ENCODE measurements at places on chromosomes 11 and 22.

DNA sequence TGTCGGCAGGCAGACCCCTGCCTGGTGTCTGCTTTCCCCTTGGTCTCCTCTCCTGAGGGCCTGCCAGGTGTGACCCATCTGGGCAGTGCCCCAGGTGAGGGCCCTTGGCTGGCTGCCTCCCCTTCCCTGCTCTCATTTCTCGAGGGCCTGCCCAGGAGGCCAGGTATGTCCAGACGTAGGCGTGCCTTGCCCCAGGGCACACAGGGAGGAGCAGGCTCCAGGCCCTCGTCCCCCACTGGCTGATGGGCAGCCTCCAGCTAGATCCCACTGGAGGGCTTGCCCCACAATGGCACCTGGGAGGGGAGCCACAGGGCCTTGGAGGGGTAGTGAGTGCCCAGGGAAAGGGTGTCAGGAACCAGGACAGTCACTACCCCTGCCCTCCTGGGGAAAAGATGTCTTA lies 95.9 kb downstream of the CACNA1I start:
- no peak for DNase-seq

GRCh38 chr11:61513143-61513765 lies 4.7 kb downstream of the LRRC10B start:
- DNase-seq: no peak

GRCh38 chr11:63826471-63827190 lies 12.3 kb upstream of the MARK2 start:
- no peak for DNase-seq

- no peak for DNase-seq
These were observed 45.6 kb downstream of the BTG4 start for GRCh38 chr11:111466615-111467014.

DNA sequence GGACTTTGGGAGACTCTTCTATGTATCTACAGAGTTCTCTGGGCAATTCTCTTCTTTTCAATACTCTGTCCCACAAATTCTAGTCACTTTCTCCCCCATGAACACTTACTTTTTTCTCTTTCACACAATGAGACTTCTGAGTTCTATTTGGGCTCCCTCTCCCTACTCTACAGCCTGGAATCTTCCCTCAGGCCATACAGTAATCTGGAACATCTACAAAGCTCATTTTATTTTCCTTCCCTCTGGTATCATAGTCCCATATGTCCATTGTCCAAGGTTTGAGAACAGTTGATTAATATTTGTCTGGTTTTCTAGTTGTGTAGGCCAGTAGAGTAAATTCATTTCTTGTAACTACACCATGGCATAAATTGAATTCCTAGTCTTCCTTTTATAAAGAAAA lies 544.6 kb upstream of the RAG2 start:
- no peak for DNase-seq

DNA sequence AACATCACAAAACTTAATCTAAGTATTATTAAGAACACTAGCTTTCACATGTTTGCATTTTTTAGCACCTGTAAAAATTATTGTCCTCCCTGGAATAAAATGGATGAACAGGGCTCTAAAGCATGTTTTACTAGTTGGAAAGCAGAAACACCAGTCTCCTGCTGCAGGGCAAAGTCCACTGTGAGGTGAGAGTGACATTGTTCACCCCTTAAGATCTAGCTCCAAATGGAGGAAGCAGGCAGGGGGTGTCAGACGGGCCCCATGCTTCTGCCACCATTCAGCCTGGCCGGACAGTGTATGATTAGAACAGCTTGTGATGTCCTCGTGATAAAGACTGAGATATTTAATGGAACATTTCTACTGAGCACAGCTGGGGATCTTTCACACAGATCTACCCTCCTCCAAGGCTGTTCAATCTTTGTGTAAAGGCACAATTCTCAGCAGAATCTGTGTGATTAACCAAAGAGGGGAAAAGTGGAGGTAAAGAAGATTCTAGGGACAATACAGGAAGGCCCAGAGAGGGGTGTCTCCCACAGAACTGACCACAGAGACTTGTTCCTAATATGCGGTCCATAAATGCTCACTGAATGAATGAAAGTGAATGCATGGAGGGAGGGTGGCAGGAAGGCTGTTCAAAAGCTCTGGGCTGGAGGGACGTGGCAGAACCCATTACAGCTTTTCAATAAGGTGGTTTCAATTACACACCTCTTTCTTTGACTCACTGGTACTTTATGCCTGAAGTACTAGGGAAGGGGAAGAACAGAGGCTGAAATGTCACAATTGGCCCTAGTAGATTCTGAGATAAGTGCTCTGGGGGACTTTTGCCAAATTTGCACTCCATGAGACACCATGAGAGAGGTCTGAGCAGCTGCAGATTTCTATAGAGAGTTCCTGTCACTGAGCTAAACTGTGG lies 239.1 kb upstream of the ARHGAP20 start:
- no peak for DNase-seq

- no peak for DNase-seq
These were observed 28.4 kb upstream of the SLN start for GRCh38 chr11:107740271-107740670.

GRCh38 chr11:10742460-10743208 lies 8.4 kb upstream of the CTR9 start:
- no peak for DNase-seq

- no peak for DNase-seq
These were observed 70.7 kb upstream of the THY1 start for GRCh38 chr11:119493712-119494111.

DNA sequence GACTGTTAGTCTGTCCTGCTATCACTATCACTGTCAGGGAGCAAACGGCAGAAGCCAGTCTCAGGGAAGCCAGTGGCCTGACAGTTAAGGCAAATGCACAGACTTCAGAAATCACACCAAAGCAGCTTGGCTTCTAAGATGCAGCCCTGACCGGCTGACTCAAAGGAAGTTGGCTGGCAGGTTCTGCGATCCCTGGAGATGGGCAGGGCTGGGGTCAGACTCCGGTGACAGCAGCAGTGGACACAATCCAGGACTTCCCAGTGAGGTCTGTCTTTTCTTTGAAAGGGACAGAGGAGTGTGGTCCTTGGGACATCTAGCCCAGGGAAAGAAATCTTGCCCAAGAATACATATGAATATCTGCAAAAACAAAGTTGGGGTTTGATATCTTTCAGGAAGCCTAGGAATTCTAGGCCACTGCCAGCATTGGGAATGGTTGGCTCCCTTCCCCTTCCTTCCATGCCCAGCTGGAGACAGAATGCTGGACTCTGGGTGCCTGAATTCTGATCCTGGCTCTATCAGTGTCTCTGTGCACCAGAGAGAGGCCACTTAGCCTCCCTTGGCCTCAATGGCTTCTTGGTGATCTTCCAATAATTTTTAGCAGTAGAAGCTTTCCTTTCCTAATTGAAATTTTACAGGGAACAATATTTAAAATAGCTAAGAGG lies 108.9 kb downstream of the KIRREL3 start:
- no peak for DNase-seq

DNA sequence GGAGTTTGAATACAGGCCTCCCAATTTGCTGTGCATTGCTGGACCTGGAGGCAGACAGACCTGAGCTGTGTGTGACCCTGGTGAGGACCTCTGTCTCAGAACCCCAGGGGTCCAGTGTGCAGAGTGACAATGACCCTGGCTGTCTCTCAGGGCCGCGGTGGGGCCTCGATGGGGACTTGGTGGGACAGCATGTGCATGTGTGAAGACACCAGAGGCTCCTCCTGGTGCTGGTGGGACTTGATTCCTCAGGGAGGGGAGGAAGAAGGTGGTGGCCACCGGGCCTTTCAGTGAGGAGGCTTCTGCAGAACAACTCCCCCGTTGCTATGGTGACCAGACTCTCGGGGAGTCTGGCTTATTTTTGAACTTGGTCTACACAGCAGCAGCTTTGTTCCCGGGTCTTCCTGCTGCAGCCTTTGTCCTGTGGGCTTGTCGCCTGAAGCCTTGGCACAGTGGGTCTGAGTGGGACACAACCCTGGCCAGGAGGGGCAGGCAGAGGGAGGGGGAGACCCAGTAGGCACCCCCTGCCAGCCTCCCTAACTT lies 35.3 kb downstream of the MCM5 start:
- DNase-seq: no peak

DNA sequence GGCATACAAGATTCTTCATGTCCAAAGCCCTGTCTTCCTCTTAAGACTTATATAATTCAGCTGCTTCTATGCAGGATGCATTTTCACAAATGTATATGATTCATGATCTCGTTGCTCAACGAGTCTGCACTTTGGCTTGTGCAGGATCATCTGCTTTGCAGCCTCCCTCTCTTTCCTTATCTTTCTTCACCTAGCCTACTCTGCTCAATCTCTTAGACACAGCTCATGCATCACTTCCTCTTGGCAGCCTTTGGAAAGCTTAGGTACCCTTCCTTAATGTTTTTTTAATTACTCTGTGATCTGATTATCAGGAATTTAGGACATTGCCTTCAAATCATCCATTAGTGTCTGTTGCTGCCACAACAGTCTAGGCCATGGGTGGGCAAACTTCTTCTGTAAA lies 673.8 kb downstream of the NELL1 start:
- no peak for DNase-seq

GRCh38 chr11:75563978-75564552 lies 2.0 kb downstream of the SERPINH1 start:
- DNase-seq: no peak

DNA sequence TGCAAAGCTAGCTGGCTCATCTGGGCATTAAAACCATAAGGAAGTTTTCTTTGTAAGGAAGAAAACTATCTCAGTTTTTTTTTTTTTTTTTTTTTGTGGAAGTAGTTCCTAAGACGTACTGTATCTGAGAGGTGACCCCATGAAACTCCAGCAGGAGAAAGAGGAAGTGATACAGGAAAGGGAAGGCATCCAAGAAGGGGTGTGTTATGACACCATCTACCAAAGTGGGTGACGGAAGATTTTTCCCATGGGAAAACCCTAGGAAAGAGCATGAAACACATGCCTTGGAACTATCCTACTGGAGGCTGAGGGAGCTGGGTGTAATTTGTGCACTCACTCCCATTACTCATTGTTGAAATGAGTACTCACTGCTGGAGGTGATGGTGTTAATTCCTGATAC lies 63.8 kb upstream of the ARHGAP20 start:
- no peak for DNase-seq

DNA sequence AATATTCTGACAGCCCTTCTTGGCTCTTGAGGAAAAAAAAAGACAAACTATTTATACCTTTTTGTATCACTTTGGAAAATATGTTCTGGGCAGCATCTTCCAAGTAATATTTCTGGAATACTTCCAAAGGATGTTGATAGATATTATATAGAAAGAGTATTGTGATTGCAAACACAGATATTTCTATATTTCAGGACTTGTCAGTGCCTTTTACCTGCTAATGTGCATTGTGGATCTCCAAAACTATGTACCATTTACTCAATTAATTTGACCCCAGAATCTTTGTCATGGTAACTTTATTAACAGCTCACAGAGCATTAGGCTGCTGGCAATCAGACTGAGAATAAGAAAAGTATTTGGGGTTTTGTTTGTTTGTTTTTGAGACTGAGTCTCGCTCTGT lies 16.7 kb upstream of the CCND1 start:
- no peak for DNase-seq

DNA sequence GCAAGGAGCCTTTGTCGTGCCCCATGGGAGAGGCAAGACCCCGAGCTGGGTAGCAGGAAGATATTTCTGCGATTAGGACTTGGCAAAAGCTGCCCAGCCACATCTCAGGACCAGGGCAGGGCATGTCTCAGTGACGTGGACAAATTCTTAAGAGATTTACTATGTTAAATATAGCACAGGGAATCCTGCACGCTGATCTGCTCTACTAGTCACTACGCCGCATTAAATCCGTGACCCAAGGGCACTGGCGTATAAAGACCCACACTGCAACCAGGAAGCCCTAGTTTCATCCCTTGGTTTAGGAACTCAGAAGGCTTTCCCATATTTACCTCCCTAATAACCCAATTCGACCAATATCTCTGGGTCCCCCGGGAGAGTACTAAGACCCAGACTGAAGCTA lies 35.1 kb downstream of the AP1B1 start:
- no peak for DNase-seq
